ENCODE measurements at places on chromosomes 4 and X.

DNA sequence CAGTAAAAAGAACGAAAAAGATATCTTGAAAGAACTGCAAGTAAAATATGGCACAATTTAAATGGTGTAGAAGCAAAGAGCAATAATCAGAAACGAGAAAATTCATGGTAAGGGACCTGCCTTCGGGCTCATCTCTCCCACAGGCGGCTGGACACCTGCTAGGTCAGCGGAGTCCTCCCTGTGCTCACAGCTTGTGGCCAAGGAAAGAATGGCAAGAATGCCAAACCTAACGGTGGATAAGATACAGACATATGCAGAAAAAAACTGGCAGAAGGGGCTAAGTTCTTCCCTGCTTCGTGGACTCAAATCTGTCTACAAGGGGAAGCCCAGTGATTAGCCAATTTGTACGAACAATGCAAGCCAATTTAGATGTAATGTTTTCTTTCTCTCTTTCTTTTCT, 152.1 kb upstream of the VCX start:
- DNase-seq: no peak

DNA sequence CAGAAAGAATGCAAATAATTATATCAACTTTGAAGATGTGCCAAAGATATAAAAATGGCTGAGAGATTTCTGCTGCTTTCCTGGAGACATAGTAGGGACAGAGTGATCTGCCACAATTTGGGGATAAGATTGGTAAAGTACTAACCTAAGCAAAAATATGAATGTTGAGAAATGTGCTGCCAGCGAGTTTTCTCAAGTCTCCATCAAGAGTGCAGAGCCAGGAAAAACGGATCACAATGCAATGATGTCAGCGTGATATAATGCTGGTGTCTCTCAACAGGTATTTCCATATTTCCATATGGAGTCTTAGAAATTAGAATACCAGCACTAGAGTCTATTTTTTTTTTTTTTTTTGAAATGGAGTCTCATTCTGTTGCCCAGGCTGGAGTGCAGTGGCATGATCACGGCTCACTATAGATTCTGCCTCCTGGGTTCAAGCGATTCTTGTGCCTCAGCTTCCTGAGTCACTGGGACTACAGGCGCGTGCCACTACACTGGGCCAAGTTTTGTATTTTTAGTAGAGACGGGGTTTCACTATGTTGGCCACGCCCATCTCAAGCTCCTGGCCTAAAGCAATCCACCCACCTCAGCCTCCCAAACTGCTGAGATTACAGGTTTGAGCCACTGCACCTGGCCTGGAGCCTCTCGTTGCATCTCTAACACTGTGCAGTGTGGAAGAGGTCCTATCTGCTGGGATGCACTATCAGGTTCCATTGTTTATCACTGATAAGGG, 893.5 kb downstream of the TRIML1 start:
- DNase-seq: no peak

DNA sequence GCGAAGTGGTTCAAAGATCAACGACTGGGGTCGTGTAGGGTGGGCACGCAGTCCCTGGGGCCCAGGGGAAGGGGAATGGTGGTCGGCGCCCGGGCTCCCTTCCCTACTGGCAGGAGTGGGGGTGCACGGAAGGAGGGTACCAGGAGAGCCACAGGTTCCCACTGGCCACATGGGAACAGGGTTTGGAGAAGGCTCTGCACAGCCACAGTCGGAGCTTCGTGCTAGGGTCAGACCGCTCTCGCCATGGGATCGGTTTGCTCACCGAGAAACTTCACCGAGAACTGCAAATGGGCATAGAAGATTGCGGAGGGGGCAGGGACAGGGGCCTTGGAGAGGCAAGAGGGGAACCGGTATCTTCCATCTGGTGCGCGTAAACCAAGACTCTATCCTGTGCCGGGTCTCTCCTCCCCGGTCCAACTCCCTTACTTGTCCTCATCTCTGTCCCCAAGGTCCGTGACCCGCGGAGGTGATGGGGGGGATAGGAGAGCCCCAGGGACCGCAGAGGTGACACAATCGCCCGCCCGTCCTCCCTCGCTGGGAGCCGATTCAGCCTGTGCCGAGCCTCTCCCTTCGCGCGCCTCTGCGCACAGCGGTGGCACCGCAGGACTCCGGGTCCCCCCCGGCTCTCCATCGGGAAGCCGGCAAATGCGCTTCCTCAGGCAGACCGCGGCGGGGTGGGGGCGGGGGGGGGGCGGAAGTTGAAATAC, 1.0 kb downstream of the SCD5 start:
- no peak for DNase-seq

GRCh38 chr4:2847302-2847871, 3.7 kb downstream of the ADD1 start:
- DNase-seq: no peak

- no peak for DNase-seq
Measured at GRCh38 chr4:83771113-83771705, 235.3 kb downstream of the GPAT3 start.

DNA sequence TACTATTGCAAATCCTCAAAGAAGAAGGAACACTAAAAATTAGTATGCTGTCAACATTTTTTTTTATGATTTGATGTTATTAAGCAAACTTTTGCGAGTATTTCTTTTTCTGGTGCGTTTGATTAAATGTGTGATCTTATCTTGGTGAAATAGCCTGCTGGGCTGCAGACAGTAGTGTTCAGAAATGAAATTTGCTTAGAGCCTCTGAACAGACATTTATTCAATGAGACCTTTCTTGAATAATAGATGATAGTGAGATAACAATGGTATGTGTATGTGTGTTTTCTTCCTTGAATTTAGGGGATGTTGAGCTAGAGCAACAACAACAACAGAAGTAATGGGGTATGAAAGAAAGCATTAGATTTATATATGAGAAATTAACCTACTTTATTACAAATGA, 12.7 kb downstream of the ADGRL3 start:
- no peak for DNase-seq

DNA sequence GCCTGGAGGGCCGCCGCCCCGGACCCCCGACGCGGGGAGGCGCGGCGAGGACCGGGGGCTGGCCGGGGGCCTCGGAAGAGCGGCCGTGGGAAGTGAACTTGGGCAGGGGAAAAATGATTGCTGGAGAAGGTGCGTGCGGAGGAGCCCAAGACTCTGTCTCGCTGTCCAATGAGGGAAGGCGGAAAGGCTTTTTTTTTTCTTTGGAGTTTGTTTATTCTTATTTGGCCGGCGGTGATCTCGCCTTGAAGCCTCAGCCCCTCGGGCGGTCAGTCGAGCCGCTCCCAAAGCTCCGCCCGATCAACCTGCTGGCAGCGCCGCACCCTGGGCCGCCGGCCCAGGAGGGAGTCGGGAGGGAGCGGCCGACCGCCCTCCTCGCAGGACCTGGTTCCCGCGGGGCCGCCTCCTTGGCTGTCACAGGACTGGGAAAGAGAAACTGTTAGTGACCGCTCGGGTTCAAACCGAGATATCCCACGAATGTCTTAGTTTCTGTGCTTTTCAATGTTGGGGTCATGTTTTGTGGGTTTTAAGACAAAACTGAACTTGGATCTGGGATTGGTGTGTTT, 2.5 kb downstream of the CPEB2 start:
- DNase-seq: no peak

DNA sequence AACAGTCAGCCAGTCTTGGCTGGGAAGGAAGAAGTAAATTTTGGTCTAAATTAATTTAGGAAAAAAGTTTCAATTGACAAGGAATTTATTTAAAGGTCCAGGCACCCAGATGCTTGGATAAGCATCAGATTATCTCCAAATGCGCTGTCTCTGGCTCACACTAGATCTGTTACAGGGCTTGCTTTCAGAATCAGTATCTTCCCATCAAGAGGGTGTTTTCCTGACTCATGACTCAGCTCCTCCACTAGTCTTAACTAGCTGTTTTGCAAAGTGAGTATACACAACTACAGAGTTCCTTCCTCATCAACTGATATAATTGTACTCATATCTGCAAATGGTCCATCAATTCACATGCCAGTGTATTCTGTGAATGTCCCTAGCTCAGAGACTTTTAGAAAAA, 482.1 kb upstream of the CPEB2 start:
- no peak for DNase-seq

DNA sequence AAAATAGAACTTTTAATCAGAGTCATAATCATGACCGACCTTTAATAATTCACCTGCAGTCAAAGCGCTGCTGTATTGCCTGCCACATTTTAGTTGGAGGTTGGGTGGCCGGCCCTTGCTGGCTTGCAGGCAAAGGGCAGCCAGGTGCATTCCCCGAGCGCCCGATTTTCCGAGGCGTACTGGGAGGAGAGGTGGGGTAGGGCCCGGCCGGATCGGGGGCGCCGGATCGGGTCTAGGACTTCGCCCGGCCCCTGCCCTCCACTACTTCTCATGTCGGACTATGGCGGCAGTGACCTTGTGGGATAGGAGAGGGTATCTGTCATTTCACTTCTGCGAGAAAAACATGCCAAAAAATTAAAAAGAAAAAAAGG, 2.5 kb upstream of the RS1 start:
- DNase-seq: peak; percentile 29

DNA sequence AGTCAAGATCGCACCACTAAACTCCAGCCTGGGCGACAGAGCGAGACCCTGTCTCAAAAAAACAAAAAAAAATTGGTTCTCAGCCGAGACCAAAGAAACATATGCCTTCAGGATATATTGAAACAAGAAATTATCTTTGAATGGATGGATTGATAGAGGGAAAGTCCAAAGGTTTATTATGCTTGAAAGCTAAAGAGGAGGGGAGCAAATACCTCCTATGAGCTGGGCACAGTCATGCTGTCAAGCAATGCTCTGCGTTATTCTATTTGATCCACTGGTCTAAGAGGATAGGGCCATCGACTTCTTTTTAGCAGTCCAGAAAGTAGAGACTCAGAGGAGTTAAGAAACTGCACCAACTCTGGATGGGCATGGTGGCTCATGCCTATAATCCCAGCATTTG, 85.9 kb upstream of the SLC34A2 start:
- no peak for DNase-seq

DNA sequence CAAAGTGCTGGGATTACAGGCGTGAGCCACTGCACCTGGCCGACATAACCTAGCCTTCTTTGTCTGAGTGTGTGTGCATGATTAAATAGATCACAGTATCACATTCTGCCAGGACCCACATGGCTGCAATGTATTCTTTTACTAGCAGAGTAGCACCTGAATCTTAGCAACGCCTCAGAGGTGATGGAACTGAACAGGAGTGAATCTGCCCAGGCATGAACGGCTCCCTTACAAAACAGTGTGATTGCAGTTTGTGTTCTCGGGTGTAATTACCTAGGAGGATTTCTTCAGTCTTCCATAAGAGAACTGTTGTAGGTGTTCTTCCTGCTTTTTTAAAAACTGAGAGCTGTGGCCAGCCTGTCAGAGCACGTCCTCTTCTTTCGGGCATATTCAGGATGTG, 122.7 kb upstream of the STS start:
- DNase-seq: no peak

DNA sequence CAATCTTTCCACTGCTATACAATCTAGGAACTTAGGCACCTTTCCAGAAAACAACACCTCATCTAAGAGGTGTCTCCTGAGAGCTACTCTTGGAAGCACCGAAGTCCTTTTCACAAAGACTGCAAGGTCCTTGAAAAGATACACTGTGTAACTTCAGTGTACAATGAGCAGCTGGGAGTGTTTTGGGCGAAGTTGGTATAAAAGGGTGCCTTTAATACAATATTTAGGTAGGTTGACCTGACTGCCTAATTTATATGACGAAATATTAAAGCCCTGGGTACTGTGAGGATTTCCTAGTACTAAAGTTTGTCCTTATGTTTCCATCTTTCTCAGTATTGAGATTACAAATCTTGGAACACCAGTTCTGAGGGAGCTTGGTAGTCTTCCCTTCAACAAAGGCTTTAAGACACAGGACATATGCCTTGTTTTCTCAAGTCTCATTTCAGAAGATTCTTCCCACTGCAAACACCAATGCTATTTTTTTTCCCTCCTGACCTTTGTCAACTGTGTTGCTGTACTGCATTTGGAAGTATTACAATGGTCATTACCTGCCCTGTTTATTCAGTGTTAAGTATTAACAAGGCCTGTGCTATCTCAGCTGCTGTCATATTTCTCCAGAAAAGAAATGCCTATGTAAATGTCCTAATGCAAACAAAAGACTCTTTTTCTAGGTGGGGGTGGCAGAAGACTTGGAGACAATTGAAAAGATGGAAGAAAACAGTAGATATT, 134.2 kb downstream of the MAML3 start:
- DNase-seq: no peak

GRCh38 chr4:3489451-3489962, 26.4 kb downstream of the DOK7 start:
- DNase-seq: no peak

- no peak for DNase-seq
Measured at GRCh38 chr4:173001571-173001970, 167.0 kb upstream of the GALNT7 start.

DNA sequence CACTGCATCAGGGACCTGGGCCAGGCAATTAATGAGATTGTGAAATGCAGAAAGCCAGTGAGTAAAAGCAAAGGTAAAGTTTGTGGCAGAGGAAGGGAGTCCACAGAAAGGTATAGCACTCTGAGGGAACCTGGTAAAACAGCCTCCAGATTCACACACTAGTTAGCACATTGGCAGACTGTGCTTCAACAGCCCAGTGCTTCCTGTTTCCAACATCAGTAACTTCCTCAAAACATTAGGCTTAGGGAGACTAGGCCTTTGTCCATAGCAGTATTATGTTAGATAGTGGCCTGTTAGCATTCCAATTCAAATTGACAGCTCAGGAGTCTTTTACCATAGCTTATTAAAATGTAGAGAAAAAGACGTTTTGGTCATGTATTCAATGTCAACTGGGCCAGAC, 582.6 kb upstream of the ACTRT1 start:
- no peak for DNase-seq

DNA sequence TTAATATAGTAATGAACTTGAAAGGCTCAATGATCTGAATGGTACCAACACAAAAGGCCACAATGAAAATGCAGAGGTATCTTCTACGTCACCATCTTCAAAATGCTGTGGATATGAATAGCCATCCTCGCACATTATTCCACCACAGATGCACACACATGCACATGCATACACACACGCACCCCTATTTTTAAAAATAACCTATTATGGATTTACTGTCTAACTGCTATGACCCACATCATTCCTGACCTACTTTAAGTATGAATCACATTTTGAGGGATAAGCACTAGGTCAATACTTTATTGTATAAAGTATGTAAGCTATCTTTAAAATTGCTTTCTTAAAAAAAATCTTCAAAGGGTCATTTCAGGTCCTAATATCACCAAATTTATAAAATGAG, 24.4 kb upstream of the CORIN start:
- DNase-seq: no peak

GRCh38 chr4:141081921-141082395, 51.3 kb downstream of the RNF150 start:
- DNase-seq: no peak

- peak; percentile 12 for DNase-seq
Measured at GRCh38 chr4:186699298-186699697, 24.4 kb downstream of the FAT1 start.

- no peak for DNase-seq
Measured at GRCh38 chr4:55269995-55270394, 76.0 kb upstream of the SRD5A3 start.

DNA sequence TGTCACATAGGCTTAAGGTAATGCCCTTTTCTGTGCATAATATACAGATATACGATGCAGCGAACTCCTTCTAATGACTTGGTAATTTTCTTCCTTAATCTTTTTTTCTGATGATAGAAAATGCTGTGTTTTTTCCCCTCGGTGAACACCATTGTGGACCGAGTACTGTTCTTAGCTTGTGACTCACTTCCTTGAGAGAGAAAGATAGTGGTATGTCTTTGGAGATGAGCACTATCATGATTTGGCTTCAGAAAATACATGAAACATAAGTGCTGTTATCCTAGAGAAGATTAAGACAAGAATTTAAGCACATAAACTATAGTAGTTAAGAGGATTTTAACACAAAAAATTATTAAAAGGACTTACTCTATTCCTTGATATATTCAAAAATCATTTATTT, 63.9 kb downstream of the RS1 start:
- DNase-seq: no peak
